Upper lobe of right lung (tissue), 1 donor: ENCODE measurements at places on chromosomes 1 and 21. TPM values are rescaled to one million over a fixed set of nuclear protein-coding genes. Genes with fewer than 3 reads are reported as not detected.

The GPATCH2 gene
- 11.3 TPM for total RNA-seq

The PTCH2 gene
- 0.64 TPM for total RNA-seq

The LRRC39 gene
- total RNA-seq, result 0.58 TPM

The PDPN gene
- total RNA-seq, result 47.0 TPM

The TCP10L gene
- total RNA-seq, result 0.78 TPM

The S100A6 gene
- 1,046 TPM for total RNA-seq

The TRIM58 gene
- 6.0 TPM for total RNA-seq

The ERICH3 gene
- not detected for total RNA-seq

The SLC1A7 gene
- total RNA-seq, result 0.26 TPM

The PODN gene
- total RNA-seq, result 56.5 TPM

The TRPM2 gene
- total RNA-seq, result 10.0 TPM

The CDKN2C gene
- 9.6 TPM for total RNA-seq

The OR2L5 gene
- total RNA-seq, result not detected

The SLAMF7 gene
- total RNA-seq, result 9.2 TPM

The SMIM1 gene
- total RNA-seq, result 9.3 TPM

The NES gene
- 54.7 TPM for total RNA-seq

The F11R gene
- total RNA-seq, result 167 TPM

The IL24 gene
- total RNA-seq, result not detected

The RAB7B gene
- 7.0 TPM for total RNA-seq

The C4BPA gene
- total RNA-seq, result 175 TPM

The ZDHHC18 gene
- total RNA-seq, result 26.2 TPM

The SLC44A3 gene
- 31.6 TPM for total RNA-seq

The ADAM30 gene
- not detected for total RNA-seq

The PLA2G4A gene
- 10.7 TPM for total RNA-seq
